ENCODE measurements at places on chromosomes 11 and 22.
A peak's percentile ranks its signal among the peaks of the same experiment; 100 is the strongest.

DNA sequence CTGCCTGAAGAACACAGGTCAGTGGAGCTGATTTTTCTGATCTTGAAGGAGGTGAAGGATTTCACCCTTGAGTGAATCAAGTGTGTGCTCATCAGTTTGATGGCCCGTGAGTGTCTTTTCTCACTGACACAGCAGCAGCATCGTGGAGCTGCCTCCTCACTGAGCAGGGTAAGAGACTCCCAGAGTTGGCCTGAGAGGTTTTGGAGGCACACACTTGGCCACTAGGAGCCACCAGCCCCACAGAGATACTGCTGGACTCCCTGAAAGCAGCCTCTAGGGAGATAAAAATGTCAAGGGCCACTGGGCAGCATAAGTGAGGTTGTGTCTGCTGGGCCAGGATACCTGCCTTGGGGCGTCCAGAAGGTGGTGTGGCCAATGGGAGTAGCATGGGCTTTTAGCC lies 245.4 kb downstream of the GRIK4 start:
- H3K27ac ChIP-seq: no peak overlapping the region
- no peaks in the 10 kb centered on the region for H3K36me3 ChIP-seq
- H3K4me1 ChIP-seq: peaks cover 18% of the 10 kb centered on the region
- peak; percentile 28 for DNase-seq

- H3K27ac ChIP-seq: no peak overlapping the region
- DNase-seq: peak; percentile 92
- H3K36me3 ChIP-seq: no peaks in the 10 kb centered on the region
- peaks cover 27% of the 10 kb centered on the region for H3K27me3 ChIP-seq
- H3K4me1 ChIP-seq: peaks cover 29% of the 10 kb centered on the region
- no peak overlapping the region for H3K4me3 ChIP-seq
Observed at GRCh38 chr11:67605231-67606011, 1.3 kb upstream of the NDUFV1 start.

- no peaks in the 10 kb centered on the region for H3K4me1 ChIP-seq
- H3K36me3 ChIP-seq: no peaks in the 10 kb centered on the region
- no peak overlapping the region for H3K27ac ChIP-seq
- H3K27me3 ChIP-seq: no peaks in the 10 kb centered on the region
- no peak for DNase-seq
Observed at GRCh38 chr11:69062169-69062855, 13.6 kb downstream of the TPCN2 start.

- no peaks in the 10 kb centered on the region for H3K27me3 ChIP-seq
- DNase-seq: no peak
- H3K36me3 ChIP-seq: no peaks in the 10 kb centered on the region
- H3K4me3 ChIP-seq: no peak overlapping the region
Observed at GRCh38 chr11:17005646-17006045, 8.6 kb downstream of the PLEKHA7 start.

GRCh38 chr11:107928046-107928766 lies at the start of gene RAB39A:
Gene RAB39A (plus strand): TSS chr11:107928448. CDS start chr11:107928569, 121 bp downstream.
- peaks cover 10% of the 10 kb centered on the region for H3K4me1 ChIP-seq
- H3K27me3 ChIP-seq: no peaks in the 10 kb centered on the region
- peak; percentile 98 for DNase-seq
- H3K27ac ChIP-seq: no peak within 1 kb of the TSS

- H3K27ac ChIP-seq: no peak overlapping the region
- H3K27me3 ChIP-seq: no peaks in the 10 kb centered on the region
- H3K4me3 ChIP-seq: no peak overlapping the region
- peaks cover 16% of the 10 kb centered on the region for H3K4me1 ChIP-seq
- DNase-seq: no peak
- no peaks in the 10 kb centered on the region for H3K36me3 ChIP-seq
Observed at GRCh38 chr11:85758480-85759039, 52.4 kb downstream of the SYTL2 start.

- no peak overlapping the region for H3K27ac ChIP-seq
- H3K36me3 ChIP-seq: no peaks in the 10 kb centered on the region
- H3K4me3 ChIP-seq: no peak overlapping the region
- no peak for DNase-seq
- peaks cover 4% of the 10 kb centered on the region for H3K4me1 ChIP-seq
Observed at GRCh38 chr11:23797624-23798419, 699.0 kb upstream of the LUZP2 start.

- H3K4me1 ChIP-seq: no peaks in the 10 kb centered on the region
- no peak overlapping the region for H3K27ac ChIP-seq
- no peaks in the 10 kb centered on the region for H3K27me3 ChIP-seq
- DNase-seq: peak; percentile 68
- H3K36me3 ChIP-seq: no peaks in the 10 kb centered on the region
Observed at GRCh38 chr11:6817694-6818093, 18.2 kb upstream of the OR6A2 start.

GRCh38 chr22:46069521-46070214 lies 80.7 kb upstream of the PPARA start:
- no peaks in the 10 kb centered on the region for H3K36me3 ChIP-seq
- peaks cover 98% of the 10 kb centered on the region for H3K27me3 ChIP-seq
- DNase-seq: no peak
- peak overlapping the region; percentile 64 for H3K4me3 ChIP-seq
- H3K4me1 ChIP-seq: peaks cover 5% of the 10 kb centered on the region

- no peak overlapping the region for H3K4me3 ChIP-seq
- H3K27me3 ChIP-seq: no peaks in the 10 kb centered on the region
- no peak overlapping the region for H3K27ac ChIP-seq
- no peaks in the 10 kb centered on the region for H3K36me3 ChIP-seq
Observed at GRCh38 chr11:21775911-21776310, 417.0 kb upstream of the ANO5 start.

DNA sequence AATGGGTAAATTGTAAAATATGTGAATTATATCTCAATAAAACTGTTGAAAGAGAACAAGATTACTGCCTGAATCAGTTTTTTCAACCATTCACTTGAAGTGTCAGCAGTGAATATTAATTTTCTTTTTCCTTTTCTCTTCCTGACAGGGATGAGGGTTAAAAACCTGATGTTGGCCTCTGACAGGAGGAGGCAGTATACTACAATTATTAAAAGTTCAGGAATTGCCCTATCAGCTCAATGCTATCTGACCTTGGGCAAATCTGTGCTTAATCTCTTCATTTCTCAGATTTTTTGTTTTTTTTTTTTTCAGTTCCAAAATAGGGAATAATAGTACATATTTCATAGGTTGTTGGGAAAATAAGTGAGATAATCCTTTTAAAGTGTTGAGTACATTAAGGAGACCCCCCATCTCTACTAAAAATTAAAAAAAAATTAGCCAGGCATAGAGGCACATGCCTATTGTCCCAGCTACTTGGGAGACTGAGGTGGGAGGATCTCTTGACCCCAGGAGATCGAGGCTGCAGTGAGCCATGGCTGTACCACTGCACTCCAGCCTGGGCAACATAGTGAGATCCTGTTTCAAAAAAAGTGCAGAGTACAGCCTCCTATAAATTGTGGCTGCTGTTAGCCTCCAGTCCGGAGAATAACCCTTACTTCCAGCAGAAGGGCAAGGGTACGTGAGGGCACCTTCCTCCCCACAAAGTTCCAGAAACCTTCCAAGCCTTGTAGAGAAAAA lies 48.8 kb downstream of the TRIM44 start:
- no peaks in the 10 kb centered on the region for H3K4me1 ChIP-seq
- no peak overlapping the region for H3K4me3 ChIP-seq
- no peak overlapping the region for H3K27ac ChIP-seq
- DNase-seq: no peak

DNA sequence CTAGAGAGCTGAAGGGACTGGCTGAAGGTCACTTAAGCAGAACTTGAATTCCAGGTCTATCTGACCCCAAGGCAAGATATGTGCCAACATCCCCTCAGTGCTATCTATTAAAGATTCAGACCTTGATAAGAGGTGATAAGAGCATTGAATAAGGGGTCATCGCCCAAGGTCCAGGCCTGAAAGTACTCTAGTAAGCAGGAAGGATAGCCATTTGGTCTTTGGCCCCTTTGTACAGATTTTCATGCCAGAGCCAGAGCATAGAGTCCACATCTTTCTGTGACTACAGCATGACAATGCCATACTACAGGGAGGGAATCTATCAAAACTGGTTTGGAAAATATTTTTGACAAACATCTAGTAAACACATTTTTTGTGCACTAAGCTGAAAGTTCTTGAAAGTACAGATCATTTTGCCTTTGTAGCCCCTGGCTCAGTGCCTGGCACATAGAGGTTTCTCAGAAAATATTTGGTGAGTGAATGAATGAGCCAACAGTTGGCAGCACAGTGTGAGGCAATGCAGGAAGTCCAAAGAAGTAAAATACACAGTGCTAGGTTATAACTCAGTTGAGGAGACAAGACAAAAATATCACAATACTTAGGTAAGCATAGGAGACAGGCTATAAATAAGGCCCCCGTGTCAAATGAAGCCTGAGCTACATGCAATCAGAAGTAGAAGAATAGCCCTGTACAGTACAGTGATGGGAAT lies 15.1 kb upstream of the RRAS2 start:
- H3K27ac ChIP-seq: no peak overlapping the region
- H3K4me3 ChIP-seq: no peak overlapping the region
- peaks cover 9% of the 10 kb centered on the region for H3K4me1 ChIP-seq
- H3K27me3 ChIP-seq: no peaks in the 10 kb centered on the region
- DNase-seq: no peak
- no peaks in the 10 kb centered on the region for H3K36me3 ChIP-seq

DNA sequence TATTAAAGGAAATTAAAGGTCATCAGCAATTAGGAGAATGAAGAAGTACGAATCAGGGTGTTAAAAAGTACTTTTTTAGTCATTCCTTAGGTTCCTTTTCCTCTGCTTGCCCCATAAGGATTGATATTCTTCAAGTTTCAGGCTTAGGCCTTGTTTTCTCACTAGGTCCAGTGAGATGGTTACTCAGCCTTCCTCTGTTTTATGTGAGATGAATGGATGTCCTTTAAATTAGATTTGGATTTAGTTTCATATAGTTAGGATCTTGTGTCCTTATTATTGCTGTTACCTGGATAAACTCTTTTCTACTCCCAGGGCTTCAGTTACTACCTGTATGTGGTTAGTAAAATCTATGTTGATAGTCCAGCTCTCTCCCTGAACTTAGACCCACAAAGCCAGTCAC lies 29.2 kb downstream of the FAR1 start:
- no peaks in the 10 kb centered on the region for H3K27me3 ChIP-seq
- H3K36me3 ChIP-seq: peaks cover 6% of the 10 kb centered on the region
- DNase-seq: no peak
- no peak overlapping the region for H3K4me3 ChIP-seq

GRCh38 chr11:123434911-123435310 lies 4.8 kb downstream of the GRAMD1B start:
- peak overlapping the region; percentile 32 for H3K4me3 ChIP-seq
- peak; percentile 87 for DNase-seq
- H3K36me3 ChIP-seq: no peaks in the 10 kb centered on the region
- peak overlapping the region; percentile 78 for H3K27ac ChIP-seq
- H3K4me1 ChIP-seq: peaks cover 42% of the 10 kb centered on the region

DNA sequence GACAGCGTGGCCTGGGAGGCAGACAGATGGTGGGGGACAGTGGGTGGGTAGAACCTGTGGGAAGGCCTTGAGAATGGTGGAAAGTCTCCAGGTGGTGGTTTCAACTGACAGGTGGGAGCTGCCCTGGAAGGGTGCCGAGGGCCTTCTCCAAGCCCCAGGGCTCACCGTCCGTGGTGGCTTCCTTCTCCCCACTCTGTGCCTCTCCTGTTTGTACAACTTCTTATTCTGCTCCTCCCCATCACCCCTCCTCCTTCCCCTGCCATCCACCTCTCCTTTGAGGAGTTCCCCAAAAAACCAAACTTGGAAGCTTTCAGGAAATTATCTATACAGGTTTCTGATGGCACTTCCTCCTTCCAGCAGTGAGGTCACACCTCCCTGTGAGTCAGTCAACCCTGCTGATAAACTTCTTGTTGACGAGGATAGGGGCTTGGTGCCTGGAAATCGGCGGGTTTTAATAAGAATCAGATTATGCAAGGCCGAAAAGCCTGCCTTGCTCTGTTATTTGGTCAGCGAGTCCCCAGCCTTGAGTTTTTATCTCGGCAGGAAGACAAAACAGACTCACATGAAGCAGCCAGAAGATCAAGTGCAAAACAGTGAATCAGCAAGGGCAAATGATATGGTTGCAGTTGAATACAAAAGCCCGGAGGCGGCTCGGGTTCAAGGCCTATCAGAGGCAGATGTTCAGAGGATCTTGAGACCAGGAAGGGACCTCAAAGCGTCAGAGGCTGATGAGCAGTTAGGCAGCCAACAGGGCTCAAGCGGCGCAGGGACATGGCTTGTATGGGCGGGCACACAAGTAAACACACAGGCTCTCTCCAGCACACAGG lies 9.5 kb upstream of the ST3GAL4 start:
- no peaks in the 10 kb centered on the region for H3K36me3 ChIP-seq
- H3K4me3 ChIP-seq: no peak overlapping the region

GRCh38 chr11:116792869-116793771 lies 1.4 kb upstream of the APOA5 start:
- H3K4me3 ChIP-seq: no peak overlapping the region
- no peak for DNase-seq
- H3K27me3 ChIP-seq: peaks cover 11% of the 10 kb centered on the region
- H3K4me1 ChIP-seq: peaks cover 5% of the 10 kb centered on the region
- H3K27ac ChIP-seq: no peak overlapping the region
- no peaks in the 10 kb centered on the region for H3K36me3 ChIP-seq

DNA sequence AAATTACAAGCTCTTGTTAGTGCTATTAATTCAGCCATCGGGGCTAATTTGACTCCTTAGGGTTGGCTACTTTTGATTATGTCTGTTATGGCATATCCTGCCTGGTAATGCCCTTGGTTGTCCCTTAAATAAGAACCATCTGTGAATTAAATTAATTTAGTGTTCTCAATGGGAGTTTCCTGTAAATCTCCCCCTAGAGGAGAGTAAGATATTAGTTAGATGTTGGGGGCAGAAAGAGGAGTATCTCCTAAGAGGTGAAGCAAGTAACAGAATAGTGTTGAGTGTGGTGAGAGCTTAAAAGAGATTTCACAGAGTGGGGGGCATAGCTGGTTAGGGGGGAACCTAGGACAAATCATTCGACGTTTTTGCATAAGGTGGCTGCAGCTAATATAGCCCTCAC lies 1126.9 kb downstream of the JRKL start:
- no peaks in the 10 kb centered on the region for H3K4me1 ChIP-seq
- H3K27me3 ChIP-seq: no peaks in the 10 kb centered on the region
- no peaks in the 10 kb centered on the region for H3K36me3 ChIP-seq

DNA sequence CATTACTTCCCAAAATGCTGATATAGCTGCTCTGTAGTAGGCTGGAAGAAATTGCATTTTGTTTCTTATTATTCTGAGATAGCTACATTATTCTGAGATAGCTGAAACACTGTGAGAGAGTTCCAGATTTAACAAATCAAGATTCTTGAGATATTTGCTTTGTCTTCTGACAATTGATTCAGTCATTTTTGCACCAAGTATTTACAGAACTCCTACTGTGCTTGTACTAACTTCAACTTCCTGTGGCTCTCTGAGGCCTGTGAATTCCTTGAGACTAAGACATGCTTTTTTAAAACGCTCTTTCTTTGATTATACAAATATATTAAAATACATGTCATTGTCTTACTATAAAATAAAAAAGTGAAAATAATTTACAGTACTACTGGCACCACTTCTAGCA lies 52.7 kb downstream of the USP47 start:
- peak overlapping the region; percentile 7 for H3K27ac ChIP-seq
- H3K36me3 ChIP-seq: peaks cover 4% of the 10 kb centered on the region
- DNase-seq: no peak
- no peaks in the 10 kb centered on the region for H3K4me1 ChIP-seq
- no peak overlapping the region for H3K4me3 ChIP-seq

Measured in neural progenitor cell (in vitro differentiated cells).